GM12878 (cell line): ENCODE measurements at places on chromosomes 7 and 10. TPM values are rescaled to one million over a fixed set of nuclear protein-coding genes. Genes with fewer than 3 reads are reported as not detected.

Gene NEBL
- total RNA-seq = 0.08 and 0.18 TPM in 2 replicates

Gene SMIM30
- 42.2 and 46.2 TPM in 2 replicates for total RNA-seq

Gene BTBD16
- not detected in 2 replicates for total RNA-seq

Gene PIP
- total RNA-seq = not detected in 2 replicates

Gene EBLN1
- total RNA-seq = not detected in 2 replicates

Gene CRYGN
- total RNA-seq = not detected in 2 replicates

Gene NACAD
- total RNA-seq = not detected in 2 replicates

Gene PDCD4
- total RNA-seq = 169 and 181 TPM in 2 replicates

Gene CC2D2B
- total RNA-seq = 0.72 and 0.80 TPM in 2 replicates

Gene IDI2
- total RNA-seq = not detected in 2 replicates

Gene RPP38
- total RNA-seq = 18.5 and 19.0 TPM in 2 replicates

Gene FASTK
- 79.2 and 82.0 TPM in 2 replicates for total RNA-seq

Gene TEX47
- total RNA-seq = not detected in 2 replicates

Gene CALML5
- total RNA-seq = not detected in 2 replicates

Gene AOAH
- total RNA-seq = 1.3 and 1.6 TPM in 2 replicates

Gene CASP7
- 25.5 and 25.6 TPM in 2 replicates for total RNA-seq

Gene GFRA1
- total RNA-seq = 0.05 TPM in 2 replicates

Gene GPR26
- 0.03 TPM in 1 of 2 replicates, not detected in the other for total RNA-seq

Gene DNA2
- total RNA-seq = 34.8 and 41.8 TPM in 2 replicates

Gene ITGB8
- 3.0 and 3.2 TPM in 2 replicates for total RNA-seq

Gene CPA2
- total RNA-seq = 1.4 and 1.9 TPM in 2 replicates

Gene FXYD4
- total RNA-seq = not detected in 2 replicates

Gene SFXN3
- 1.0 and 1.2 TPM in 2 replicates for total RNA-seq

Gene DLD
- total RNA-seq = 94.2 and 97.6 TPM in 2 replicates

Gene C10orf71
- not detected in 2 replicates for total RNA-seq

Gene UMAD1
- total RNA-seq = 8.4 and 10.0 TPM in 2 replicates

Gene NUTM2E
- total RNA-seq = 0.58 and 0.90 TPM in 2 replicates

Gene HOXA4
- not detected in 2 replicates for total RNA-seq

Gene ADD3
- 52.8 and 56.1 TPM in 2 replicates for total RNA-seq
